ENCODE measurements at places on chromosomes 7 and 10. TPM values are rescaled to one million over a fixed set of nuclear protein-coding genes. Genes with fewer than 3 reads are reported as not detected.

GRCh38 chr7:8068892-8069686 is 100.5 kb downstream of the GLCCI1 start:
- no peak for DNase-seq

CFAP70 gene
- 11.3 TPM for total RNA-seq

HOXA9 gene
- total RNA-seq, result 1.7 TPM

MLXIPL gene
- 10.7 TPM for total RNA-seq

DNA sequence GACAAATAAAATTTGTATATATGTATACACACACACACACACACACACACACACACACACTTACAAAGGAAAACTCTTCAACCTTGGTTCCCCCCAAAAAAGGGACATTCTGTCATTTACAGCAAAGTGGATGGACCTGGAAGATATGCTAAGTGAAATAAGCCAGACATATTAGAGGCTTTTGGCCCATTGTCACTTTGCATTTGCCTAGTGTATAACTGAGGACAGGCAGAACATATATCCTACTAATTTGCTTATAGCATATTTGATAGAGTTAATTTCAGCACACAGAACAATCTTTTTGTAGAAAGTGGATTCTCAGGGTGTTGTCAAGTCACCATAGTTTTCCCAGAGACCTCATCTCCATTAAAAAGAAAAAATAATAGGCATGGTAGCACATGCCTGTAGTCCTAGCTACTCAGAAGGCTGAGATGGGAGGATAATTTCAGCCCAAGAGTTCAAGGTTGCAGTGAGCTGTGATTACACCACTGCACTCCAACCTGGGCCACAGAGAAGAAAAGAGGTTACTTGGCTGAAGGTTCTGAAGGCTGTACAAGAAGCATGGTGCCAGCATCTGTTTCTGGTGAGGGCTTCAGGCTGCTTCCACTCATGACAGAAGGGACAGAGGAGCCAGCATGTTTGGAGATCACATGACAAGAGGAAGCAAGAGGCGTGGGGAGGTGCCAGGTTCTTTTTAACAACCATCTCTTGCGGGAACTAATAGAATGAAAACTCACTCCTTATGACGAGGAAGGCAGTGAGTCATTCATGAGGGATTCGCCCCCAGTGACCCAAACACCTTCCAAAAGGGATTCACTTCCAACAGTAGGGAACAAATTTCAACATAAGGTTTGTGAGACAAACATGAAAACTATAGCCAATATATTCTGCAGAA is 135.6 kb downstream of the TMEM168 start:
- no peak for DNase-seq

DNA sequence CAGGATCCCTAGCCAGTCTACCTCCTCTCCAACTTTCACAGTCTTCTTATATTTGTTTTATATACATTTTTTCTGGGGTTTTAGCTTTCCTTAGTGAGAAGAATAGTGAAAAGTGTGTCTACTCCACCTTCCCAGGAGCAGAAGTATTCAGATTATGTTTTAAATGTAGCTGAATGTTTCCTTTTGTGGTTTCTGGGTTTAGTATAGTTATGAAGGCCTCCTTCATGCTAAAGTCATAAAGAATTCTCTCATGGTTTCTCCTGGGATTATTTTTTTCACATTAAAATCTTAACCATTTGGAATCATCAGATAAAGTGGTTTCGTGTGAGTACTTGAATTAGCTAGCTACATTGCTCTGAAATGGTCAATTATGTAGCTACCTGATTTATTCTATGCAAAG is 50.9 kb downstream of the ANKMY2 start:
- no peak for DNase-seq

GRCh38 chr10:84540617-84541288 is 212.4 kb downstream of the CCSER2 start:
- peak; percentile 74 for DNase-seq

SLK gene
- 45.5 TPM for total RNA-seq

DNA sequence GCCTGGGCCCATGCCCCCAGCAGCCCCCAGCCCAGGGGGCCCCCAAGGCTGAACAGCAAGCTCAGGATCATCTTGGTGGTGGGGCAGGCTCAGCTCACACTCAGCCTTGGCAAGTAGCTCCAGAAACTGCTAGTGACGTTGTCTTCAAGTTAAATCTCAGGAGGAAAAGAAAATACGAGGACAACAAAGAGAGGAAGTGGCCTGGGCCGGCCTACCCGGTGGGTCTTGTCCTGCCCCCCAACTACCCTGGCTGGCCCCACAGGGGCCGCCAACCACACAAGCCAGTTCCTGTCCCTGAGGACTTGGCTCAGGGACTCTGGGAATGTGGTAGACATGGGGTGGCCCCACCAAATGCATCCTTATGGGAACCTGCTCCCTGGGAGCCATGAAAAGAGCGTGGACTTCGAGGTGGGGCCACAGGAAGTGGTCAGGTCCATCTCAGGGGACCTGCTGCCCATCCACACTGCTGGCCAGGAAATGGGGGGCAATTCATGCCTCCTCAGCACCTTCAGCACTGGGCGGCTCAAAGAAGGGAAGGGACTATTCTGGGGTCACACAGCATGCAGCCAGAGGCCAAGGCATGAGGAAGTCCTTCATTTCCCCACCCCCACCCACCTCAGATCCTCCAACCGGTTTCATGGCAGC is at the start of gene MMRN2:
MMRN2 (minus strand) TSS at position 145 of the 645 bp plus-strand sequence; CDS start at position 71, 74 bp downstream.
- no peak for DNase-seq

DNA sequence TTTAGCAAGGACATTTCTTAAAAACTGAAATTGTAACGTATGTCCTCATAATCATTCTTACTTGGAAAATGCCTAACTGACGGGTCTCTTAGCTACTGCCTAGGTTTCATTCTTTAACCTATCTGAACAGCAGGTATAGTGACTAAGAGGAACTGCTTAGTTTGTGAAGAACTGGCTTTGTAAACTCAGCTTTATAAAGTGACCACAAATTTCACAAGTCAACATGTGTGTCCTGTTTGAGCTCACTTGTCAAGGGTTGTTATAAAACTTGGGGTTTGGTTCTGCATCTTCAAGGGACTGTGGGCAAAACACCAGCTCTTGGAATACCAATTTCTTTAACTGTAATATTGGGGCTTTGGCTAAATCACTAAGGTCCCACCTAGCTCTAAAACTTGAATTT is 32.2 kb downstream of the MRPS33 start:
- DNase-seq, result no peak

GJD4 gene
- total RNA-seq, result not detected

- no peak for DNase-seq
Observed at GRCh38 chr10:14674376-14675050, 100.2 kb downstream of the FAM107B start.

GARIN1A gene
- 3.4 TPM for total RNA-seq

DNA sequence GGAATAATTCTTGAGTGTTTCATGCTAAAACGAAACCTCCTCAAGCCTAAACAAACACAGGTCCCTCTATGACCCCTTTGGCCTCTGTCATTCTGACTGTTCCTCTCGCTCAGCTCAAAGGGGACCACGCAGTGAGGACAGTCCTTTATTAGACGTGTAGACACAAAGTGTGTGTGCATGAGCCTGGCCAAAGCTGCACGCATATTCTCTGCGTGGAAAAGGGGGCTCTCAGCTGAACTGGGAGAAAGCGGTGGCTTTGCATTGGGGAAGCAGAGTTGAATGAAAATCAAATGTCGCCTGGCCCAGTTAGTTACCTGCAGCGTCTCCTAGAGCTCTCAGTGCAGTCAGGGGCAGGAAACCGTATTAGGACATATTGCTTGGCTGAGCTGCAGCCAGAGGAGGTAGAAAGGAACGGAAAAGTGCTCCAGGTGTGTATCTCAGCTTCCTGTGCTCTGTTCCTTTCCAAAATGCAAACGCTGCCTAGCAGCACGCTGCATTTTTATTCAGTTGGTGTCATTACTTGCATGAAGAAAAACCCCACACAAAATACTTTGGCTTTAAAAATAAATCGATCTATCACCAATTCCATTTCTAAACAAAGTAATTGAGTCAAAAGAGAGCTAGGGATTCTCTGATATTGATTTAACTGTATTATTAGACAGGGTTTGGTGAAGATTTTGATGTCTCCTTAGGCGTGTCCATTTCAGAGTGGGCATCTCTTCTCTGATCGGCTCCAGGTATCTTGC is 4.9 kb downstream of the GATA3 start:
- no peak for DNase-seq

DNA sequence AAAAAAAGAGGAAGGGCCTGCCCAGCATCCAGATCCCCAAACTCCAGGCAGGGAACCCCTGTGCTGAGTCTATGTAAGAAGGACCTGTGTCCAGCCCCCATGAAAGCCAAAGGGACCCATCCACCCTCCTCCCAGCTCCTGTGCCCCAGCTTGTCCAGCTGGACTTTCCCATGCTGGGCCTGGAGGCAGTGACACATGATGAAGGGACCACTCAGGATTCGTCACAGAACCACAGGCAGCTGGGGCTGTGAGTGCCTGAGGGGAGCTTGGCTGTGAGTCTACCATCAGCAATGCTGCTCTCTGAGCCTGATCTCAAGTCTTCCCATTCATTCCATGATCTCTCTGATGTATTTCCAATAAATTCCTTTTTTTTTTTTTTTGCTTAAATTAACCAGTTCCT is 36.2 kb upstream of the MNX1 start:
- DNase-seq, result no peak

NPSR1 gene
- not detected for total RNA-seq

GRCh38 chr7:97499204-97499603 is 232.7 kb upstream of the TAC1 start:
- DNase-seq, result no peak

RHOBTB1 gene
- total RNA-seq, result 13.5 TPM

- DNase-seq, result no peak
Observed at GRCh38 chr7:41256186-41256945, 446.5 kb downstream of the INHBA start.

DNA sequence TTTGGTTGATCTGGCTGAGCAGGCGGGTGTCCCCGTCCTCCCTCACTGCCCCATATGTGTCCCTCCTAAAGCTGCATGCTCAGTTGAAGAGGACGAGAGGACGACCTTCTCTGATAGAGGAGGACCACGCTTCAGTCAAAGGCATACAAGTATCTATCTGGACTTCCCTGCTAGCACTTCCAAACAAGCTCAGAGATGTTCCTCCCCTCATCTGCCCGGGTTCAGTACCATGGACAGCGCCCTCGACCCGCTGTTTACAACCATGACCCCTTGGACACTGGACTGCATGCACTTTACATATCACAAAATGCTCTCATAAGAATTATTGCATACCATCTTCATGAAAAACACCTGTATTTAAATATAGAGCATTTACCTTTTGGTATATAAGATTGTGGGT is 26.9 kb upstream of the TRIM56 start:
- peak; percentile 51 for DNase-seq

- DNase-seq, result no peak
Observed at GRCh38 chr7:124764051-124764846, 1.3 kb downstream of the GPR37 start.

IFIT3 gene
- 117 TPM for total RNA-seq

DNA sequence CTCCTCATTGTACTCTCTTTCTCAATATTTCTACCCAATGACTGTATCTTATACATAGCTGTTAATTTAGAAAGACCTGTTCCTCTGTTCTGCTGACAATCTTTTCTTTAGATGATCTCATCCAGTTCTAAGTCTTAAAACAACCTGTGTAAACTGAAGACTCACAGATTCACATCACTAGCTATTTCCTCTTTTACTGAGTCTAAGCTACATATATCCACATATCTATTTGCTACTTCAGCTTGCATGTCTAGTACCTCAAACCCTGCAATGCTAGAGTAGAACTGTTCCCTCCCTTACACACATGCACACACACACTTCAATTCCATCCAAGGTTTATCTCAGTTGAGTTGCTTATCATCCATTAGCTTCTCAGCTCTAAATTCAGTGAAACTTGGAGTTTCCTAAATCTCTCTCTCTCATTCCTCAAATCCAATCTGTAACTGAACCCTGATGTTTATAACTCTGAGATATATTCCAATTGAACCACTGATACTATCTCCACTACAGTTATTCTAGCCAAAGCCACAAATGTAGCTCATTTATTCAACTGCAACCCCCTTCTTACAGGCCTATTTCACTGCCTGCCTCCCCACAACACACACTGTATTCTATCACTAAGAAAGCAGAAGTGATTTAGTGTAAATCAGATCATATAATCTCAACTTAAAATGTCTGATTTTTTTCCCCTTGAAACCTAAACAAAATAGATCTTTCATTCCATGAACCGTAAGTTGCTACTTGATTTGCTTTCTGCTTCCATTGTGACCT is 1036.8 kb upstream of the POT1 start:
- no peak for DNase-seq

CDC14C gene
- not detected for total RNA-seq

SMARCD3 gene
- 53.1 TPM for total RNA-seq

DNA sequence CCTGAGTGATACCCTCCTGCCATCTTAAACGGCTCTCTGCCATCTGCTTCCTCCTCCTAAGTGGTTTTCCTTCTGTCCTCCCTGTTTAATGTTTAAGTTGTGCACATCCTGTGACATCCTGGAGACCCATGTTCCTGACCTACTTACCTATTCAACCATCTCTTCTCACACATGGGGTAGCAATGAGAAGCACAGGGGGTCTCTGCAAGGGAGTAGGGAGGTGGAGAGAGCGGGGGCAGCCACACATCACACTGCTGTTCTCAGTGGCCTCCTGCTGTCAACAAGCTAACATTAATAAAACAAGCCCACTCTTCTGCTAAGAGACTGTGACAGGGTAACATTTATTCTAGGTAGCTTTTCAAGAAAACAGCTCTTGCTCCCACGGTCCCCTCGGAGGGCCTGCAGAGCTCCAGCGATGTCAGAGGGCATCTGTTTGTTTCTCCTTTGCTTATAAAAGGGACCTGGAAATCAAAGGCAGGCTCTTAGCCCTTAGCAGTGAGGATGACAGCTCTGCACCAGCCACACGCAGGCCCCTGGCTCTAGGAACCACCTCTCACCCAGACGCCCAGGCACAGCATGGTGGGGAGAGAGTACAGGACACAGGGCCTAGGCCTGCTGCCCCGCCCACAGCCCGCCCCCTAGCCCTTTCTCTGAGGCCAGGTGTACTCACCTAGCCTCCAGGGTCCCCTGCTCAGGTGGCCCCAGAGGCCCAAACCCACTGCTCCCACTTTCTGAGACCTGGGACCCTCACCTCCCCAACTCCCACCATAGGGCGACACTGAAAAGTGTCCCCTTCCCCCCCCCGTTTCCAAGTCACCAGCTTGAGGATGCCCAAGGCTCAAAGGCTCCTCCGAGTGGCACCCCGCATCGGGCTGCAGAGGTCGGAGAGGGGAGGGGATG is 943 bp upstream of the SLC18A2 start:
- no peak for DNase-seq

- DNase-seq, result no peak
Observed at GRCh38 chr10:88458209-88458608, 124.9 kb downstream of the RNLS start.

GRCh38 chr10:129941199-129942018 is 22.7 kb downstream of the EBF3 start:
- no peak for DNase-seq

GRCh38 chr7:138907201-138907847 is 73.9 kb downstream of the KIAA1549 start:
- DNase-seq, result no peak

UPK3B gene
- 16.6 TPM for total RNA-seq

PDLIM1 gene
- 178 TPM for total RNA-seq

DNA sequence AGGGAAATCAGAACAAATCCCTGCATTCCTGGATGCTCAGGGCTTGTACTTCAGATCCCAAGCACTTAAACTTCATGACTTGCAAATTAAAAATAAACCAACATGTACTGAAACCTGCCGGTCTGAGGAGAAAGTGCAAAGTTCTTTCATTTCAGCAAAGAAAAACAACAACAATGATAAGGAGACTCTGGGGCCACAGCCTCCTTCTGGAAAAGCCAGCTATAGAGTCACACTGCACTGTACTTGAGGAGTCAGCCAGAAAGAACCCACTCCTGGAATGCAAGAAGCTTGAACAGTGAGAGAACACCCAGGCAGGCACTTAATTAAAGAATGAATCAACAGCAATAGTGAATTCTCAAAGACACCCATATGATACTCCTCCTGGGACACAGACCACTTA is 49.7 kb upstream of the TM9SF3 start:
- no peak for DNase-seq

RET gene
- total RNA-seq, result 0.68 TPM

All from lower lobe of right lung (tissue), 2 donors.